ENCODE measurements at places on chromosomes 1 and 21.

DNA sequence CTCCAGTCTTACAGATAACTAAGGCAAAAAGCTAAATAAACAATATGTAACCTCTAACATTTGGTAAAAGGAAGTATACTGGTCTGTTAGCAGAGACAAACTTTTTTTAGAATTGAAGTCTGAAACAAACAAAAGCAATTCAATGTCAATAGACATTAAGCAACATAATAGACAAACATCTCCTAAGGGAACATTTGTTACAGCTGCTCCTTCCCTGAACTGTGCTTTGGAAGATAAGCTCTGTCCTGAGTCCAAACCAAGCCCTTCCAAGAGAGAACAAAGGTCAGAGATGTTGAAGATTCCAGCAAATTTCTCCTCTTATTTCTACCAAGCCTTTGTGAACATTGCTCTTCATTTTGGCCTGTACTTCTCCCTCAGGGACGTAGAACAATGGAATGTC, 25.3 kb downstream of the FMO2 start:
- no peak for DNase-seq

- no peak for DNase-seq
Measured at GRCh38 chr1:231695439-231696255, 69.1 kb downstream of the DISC1 start.

DNA sequence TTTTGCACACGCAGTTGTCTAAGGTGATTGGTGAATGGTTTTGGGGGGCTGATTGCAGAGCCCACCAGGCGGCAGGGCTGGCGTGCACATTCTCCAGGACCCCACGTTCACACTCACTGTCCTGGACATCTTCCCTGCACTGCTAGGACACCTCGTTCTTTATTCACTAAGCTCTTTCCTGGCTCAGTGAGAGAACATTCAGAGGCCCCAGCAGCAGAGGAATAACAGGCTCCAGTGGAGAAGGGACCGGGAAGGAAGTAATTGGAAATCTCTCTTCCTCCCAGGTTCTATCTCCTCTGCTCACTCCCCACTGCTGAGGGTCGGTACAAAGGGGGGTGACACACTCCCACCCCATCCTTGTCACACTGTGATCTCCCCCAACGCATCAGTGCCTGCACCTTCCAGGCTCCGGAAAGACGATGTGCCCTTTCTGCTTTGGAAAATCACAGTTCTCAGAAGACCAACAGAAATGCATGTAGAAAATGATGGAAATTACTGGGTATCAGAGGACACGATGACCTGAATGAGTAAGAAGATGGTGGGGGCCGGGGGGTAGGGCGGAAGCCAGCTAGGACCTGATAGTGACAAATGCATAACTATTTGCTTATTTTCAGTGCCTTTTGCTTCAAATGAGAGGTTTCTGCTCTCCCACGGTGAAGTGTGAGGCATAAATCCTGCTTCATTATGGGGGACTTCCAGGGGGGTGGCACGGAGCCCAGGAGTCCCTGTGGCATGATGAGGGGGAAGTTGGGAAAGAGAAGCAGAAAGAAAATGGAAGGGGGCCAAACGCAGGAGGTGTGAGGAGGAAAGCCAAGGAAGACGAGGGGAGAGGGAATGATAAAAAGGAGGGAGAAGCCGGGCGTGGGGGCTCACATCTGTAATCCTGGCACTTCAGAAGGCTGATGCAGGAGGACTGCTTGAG, 25.2 kb upstream of the KIF26B start:
- no peak for DNase-seq

DNA sequence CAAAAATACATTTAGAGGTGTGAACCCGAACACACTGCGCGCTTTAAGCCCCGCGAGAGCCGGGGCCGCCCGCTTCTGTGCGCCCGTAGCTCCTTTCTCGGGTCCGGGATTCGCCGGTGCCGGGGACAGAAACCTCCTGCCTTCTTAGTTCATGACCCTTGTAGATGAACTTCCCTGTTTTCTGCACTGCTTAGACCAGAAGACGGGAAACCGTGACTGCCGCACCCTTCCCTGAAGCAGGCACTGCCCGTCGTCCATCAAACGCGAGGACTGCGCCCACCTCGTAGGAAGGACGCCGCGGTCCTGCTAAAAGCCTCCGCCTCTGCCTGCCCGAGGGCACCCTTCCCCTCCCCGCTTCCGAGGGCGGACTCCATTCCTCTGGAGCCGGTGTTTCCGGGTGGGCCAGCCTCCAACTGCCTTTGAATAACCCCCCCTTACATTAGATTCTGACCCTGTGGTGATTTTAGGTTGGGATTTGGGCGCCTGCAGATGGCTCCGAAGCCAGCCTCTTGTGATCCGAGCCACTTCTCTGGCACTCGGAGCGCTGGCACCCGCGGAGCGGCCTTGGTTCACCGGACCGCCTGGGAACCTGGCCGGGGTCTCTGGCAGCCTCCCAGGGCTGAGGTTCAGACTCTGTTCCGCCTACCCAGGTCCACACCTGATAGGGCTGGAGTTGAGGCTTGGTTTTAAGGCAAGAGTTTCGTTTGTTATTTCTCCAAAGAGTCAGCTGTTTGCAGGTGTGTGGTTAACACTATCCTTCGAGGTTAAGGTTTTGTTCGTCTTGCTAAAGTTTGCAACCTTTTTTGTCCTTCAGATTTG, 1.2 kb upstream of the PTTG1IP start:
- DNase-seq: peak; percentile 47

DNA sequence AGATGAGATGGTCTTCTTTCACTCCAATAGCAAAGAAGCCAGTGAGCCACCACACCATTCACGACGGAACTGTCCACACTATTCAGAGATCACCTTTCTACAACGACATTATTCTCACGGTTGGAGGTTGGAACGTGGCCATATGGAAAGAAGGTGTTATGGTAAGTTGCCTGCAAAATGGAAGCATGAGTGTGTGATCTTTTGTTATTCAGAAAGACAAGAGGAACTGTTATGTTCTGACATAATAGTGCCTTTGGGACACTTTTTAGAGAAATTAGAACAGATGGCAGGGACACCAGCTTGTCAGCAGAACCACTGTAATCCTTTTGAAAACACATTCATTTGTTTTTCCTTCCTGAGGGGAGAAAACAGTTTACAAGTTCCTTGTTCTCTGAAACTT, 75.8 kb upstream of the MCOLN3 start:
- no peak for DNase-seq

GRCh38 chr1:240399381-240399780, 212.6 kb downstream of the GREM2 start:
- DNase-seq: no peak

GRCh38 chr1:209536843-209537242, 46.7 kb upstream of the CAMK1G start:
- DNase-seq: no peak

DNA sequence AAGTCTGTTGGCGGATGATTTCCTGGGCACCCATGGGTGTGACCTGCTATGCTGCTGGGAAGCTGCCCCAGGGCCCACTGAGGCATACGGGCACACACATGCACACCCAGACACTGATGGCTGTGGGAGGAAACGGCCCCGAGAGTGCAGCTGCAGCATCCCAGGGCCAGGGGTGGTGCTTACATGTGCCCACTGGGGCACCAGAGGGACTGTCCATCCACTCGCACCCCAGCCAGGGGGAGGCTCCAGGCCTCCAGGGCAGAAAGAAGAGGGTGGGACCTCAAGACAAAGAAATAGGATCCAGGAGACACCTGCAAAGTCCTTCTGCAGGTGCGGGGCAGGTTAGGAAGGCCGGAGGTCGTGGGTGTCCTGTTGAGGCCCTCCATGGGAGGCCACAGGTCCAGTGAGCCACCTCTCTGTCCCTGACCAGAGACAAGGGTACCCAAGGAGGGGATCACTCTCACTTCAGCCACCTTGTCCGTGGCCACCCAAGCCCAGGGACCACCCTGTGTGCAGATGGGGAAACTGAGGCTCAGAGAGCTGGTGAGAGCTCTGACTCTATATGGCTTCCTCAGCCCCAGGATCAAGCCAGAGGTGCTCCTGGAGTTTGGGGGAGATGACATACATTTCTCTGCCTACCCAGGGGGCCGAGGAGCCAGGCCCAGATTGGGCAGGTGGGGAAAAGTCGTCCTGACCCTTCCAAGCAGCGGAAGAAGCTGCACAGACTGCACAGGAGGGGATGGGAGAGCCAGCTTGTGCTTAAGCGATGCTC, 57.1 kb downstream of the WNT9A start:
- no peak for DNase-seq

GRCh38 chr1:14103878-14104430, 404.0 kb downstream of the PRDM2 start:
- DNase-seq: no peak

GRCh38 chr1:1058088-1058905, 15.8 kb downstream of the RNF223 start:
- no peak for DNase-seq

DNA sequence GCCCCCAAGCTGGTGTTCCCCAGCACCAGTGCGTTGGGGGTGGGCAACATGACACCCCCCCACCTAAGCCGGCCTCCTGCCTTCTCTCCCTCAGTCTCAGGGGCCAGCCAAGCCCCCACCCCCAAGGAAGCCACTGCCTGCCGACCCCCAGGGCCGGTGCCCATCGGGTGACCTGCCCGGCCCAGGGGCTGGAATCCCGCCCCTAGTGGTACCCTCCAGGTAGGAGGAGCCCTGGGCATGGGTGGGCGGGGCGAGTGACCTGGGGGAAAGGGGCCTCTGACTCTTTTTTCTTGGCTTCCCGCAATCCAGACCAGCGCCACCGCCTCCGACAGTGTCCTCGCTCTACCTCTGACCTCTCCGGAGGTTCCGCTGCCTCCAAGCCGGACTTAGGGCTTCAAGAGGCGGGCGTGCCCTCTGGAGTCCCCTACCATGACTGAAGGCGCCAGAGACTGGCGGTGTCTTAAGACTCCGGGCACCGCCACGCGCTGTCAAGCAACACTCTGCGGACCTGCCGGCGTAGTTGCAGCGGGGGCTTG, 1.3 kb upstream of the EFNA4 start:
- DNase-seq: no peak

GRCh38 chr1:111666828-111667227, 47.2 kb downstream of the RAP1A start:
- DNase-seq: no peak

DNA sequence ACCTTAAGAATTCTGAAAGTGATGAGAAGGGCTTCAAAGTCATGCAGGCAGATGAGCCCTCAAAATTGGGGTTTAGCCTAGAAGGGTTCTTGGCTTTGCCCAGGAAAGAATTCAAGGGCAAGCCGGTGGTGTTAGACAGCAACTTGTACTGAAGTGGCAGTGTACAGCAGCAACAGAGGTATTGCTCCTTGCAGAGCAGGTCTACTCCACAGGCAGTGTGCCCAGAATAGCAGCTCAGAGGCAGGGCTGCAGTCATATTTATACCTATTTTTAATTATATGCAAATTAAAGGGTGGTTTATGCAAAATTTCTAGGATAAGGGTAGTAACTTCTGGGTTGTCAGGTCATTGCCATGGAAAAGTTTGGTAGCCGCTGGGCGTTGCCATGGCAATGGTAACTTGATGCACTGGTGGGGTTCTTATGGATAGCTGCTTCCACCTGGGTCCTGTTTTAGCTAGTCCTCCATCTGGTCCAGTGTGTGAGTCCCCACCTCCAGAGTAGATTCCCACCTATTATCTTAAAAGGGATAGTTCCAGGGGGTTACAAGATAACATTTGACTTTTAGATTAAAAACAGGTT, 57.9 kb upstream of the CR2 start:
- DNase-seq: no peak

All from effector memory CD8-positive, alpha-beta T cell (primary cell).